ENCODE measurements at places on chromosomes 7 and 10. TPM values are rescaled to one million over a fixed set of nuclear protein-coding genes. Genes with fewer than 3 reads are reported as not detected.

PSMA2 gene
- 40.6 TPM for total RNA-seq

DNA sequence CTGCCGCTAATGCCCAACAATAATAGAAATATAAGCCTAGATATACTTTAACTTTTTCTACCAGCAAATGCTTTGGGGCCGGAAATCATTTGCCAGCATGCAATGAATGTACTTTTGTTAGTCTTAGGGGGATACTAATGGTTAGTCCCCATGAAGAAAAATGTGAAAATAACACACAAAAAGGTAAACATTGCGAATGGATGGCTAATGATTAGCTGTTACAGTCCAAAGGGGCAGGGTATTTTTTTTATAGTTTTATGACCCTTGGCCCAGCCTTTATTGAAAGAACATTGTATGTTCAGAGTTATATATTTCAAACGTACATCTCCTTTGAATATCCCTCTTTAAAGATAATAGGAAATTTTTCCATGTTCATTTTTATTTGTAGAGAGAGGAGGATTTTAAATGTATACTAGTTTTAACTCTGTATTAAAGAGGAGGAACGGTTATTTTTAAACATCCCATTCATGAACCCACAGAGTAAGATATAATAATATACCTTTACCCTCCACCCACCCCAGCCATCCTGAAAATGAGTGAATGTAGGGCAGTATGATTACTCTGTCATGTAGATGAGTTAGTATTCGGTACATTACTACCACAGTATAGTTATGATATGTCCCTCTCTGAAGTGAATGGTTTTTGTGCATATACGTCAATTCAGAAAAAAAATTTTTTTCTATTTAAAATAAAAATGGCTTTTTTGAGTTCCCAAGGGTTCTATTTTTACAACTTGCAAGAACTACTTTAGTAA, 63.6 kb downstream of the ARID5B start:
- peaks cover 9% of the 10 kb centered on the region for H3K36me3 ChIP-seq
- H3K27me3 ChIP-seq = no peaks in the 10 kb centered on the region
- no peak for DNase-seq
- H3K27ac ChIP-seq = no peak overlapping the region
- H3K4me1 ChIP-seq = peaks cover 62% of the 10 kb centered on the region

DNA sequence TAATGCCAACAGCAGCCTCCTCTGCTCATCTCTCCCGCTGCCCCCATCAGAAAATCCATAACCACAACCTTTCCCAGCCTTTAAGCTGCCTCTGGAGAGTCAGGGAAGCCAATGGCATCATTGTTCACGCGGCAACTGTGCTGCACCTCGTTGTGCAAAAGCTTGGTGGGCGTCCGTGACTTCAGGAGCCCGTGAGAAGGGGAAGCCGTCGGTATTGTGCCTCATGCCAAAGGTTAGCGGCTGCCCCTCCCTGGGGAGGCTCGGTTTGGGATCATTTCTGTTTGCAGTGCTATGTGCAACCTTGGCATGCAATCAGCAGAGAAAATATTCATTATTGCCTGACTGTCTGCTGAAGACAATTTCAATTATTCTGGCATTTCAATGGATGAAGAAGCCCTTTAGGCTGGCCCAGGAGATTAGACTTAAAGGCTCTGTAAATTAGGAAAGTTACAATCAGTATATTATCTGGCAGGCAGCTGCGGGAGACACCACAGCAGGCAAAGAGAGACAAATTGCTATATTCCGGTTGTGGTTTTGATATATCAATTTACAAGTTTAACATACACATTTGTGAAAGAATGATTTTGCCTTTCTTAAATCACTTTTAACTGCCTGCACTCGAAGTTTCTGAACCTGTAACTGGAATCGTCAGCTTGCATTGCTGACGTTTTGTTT, 244.5 kb downstream of the GATA3 start:
- H3K27me3 ChIP-seq = peaks cover 3% of the 10 kb centered on the region
- no peaks in the 10 kb centered on the region for H3K36me3 ChIP-seq
- no peak overlapping the region for H3K27ac ChIP-seq

ELAPOR2 gene
- total RNA-seq = 11.1 TPM

CACNB2 gene
- total RNA-seq = not detected

DNA sequence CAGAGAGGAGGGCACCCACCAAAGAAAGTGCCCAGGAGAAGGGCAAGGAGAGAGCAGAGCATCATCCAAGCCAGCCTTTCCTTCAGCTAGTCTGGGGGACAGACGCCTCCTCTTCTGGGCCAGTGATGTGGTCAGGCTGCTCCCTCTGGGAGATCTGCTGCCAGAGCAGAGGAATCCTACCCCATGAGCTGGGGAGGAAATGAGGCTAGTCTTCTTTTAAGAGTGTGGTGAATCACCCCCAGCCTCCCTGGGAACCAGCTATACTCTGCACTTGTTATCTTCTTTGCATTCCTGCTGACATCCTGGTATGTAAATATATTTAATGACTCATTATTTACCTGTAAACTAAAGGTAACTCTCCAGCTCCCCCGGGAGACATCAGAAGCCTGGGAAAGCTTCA, 41.6 kb upstream of the EPHB6 start:
- DNase-seq = no peak
- peaks cover 62% of the 10 kb centered on the region for H3K4me1 ChIP-seq
- no peaks in the 10 kb centered on the region for H3K27me3 ChIP-seq
- H3K36me3 ChIP-seq = no peaks in the 10 kb centered on the region
- H3K27ac ChIP-seq = peak overlapping the region; percentile 65

DNA sequence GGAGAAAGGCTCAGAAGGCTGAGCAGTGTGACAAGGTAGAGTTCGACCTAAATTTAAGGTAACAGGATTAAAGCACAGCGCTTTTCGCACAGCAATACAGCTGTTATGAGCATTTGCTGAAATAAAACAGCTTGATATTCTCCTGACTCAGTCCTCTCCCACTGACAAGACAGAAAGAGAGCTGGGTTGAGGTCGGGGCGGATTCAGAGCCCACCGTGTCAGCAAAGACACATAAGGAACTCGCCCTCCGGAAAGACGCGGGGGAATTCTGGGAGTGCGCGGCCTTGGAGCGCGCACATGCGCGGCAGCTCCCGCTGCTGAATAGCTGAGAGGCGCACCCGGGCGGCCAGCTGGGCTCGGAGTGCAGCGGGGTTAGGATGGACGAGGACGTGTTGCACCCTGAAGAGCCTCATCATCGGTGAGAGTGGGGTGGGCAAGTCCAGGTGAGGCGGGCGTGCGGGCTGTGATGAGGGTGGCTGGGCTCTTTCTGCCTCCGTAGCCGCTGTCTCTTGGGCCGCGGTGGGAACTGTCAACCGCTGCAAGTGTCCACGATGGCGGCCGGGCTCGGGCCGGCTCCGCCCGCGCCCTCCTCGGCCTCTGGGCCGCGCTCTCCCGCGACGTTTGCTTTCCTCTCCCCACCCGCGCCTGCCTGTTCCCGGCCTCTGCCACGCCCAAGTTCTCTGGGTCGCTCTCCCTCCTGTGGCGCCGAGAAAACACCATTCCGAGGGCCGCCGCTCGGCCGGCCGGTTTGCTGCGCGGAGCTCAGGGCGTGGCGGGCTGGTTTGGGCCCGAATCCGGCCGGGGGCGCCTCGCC, 120.6 kb downstream of the LYZL1 start:
- no peaks in the 10 kb centered on the region for H3K27me3 ChIP-seq
- H3K4me1 ChIP-seq = no peaks in the 10 kb centered on the region
- no peaks in the 10 kb centered on the region for H3K36me3 ChIP-seq
- H3K4me3 ChIP-seq = peak overlapping the region; percentile 64
- peak; percentile 36 for DNase-seq

- H3K4me3 ChIP-seq = no peak overlapping the region
- no peak for DNase-seq
- H3K4me1 ChIP-seq = no peaks in the 10 kb centered on the region
- no peak overlapping the region for H3K27ac ChIP-seq
Observed at GRCh38 chr10:106978756-106979155, 185.8 kb downstream of the SORCS1 start.

DNA sequence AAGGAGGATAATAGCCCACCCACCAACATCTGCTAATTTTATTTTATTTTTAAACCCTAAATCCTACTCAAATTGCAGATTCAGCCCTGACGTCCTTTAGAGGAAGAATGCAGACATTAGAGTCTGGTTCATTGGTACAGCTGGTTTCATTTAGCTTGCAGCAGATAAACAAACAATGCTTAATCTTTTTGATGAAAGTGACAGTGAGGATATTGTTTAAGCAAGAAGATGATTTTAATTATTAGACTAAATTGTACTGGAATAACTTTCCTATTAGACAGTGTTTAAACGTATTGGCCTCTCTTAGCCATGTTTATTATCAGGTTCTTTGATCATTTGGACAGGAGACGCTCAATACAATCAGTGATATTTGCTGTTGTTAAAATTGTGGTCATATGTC, 164.8 kb downstream of the CDK14 start:
- H3K4me1 ChIP-seq = peaks cover 57% of the 10 kb centered on the region
- no peak overlapping the region for H3K27ac ChIP-seq
- no peaks in the 10 kb centered on the region for H3K27me3 ChIP-seq
- H3K36me3 ChIP-seq = peaks cover 2% of the 10 kb centered on the region
- DNase-seq = no peak

CNNM1 gene
- not detected for total RNA-seq

GRCh38 chr7:75048435-75049379, 24.9 kb downstream of the RCC1L start:
- H3K27me3 ChIP-seq = no peaks in the 10 kb centered on the region
- H3K27ac ChIP-seq = no peak overlapping the region
- DNase-seq = no peak

DNA sequence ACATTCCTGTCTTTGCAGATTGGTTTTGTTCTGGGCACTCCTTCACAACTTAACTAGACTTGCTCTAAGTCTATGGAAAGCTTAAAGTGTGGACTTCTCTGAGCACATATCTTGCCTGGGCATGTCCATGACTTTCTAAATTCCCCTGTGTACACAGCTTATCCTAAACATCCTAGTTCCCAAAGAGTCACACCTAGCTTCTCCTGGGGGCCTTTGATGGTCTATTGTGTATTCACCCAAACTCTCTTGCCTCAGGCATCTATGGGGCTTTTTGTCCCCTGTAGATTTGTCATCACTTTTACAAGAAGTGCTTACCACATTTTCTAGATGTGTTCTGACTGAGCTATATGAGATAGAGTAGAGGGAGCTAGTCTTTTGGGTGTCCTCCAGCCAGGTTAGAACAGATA, 12.2 kb upstream of the ZNF488 start:
- no peaks in the 10 kb centered on the region for H3K36me3 ChIP-seq
- H3K4me1 ChIP-seq = no peaks in the 10 kb centered on the region
- H3K4me3 ChIP-seq = no peak overlapping the region
- no peak for DNase-seq

DNA sequence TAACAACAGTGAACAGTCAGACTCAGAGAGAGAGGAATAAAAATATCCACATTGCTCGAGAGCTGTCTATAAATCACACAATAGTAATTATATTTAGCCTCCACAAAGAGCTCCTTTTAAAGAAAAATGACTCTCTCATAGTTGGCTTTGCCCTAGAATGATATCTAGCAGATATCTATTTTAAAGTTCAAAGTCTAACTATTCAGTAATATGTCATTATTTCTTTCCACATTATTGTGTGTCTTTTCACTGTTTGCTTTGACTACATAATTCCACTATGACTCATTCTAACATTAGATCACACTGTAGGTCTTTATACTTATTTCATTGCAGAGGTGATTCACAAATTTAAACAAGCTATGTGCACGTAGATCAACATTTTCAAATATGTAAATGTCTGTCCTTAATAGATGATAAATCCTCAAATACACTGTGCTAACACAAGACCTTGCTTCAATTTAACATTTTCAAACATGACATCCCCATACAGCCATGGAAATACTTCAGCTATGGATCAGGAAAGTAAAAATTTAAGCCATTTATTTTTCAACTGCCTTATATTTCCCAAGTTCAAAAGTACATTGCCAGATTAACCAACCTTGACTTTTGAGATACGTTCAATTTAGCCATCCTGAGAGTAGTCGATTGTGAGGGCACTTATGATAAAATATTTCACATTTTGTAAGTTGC, 99.9 kb upstream of the AKR1E2 start:
- no peak overlapping the region for H3K4me3 ChIP-seq
- H3K4me1 ChIP-seq = no peaks in the 10 kb centered on the region
- no peaks in the 10 kb centered on the region for H3K36me3 ChIP-seq
- DNase-seq = no peak
- no peak overlapping the region for H3K27ac ChIP-seq

Data from B cell (primary cell).